ENCODE measurements at places on chromosomes 2 and 18. TPM values are rescaled to one million over a fixed set of nuclear protein-coding genes. Genes with fewer than 3 reads are reported as not detected.

DNAH6 gene
- total RNA-seq = 0.42 TPM

CCDC68 gene
- 8.3 TPM for total RNA-seq

OTOS gene
- not detected for total RNA-seq

DSG4 gene
- not detected for total RNA-seq

DNA sequence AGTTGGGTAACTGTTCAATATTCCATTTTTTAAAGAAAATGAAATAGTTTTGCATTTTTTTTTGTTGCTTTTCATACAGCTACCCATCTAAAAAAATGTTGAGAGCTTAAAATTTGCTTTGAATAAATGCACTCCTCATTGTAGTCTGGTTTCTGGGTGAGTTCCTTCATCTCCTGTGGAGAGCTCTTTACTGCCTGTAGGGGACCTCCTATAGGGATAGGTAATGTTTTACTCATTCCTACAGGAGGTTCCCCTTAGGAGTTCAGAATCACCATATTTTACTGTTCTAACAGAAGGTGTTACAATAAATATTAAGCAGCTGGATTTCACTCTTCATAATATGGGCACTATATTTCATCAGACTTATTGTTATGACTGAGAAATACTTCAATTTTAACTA, 947.3 kb upstream of the CRIM1 start:
- no peak for DNase-seq

EMILIN2 gene
- total RNA-seq = 23.0 TPM

DNA sequence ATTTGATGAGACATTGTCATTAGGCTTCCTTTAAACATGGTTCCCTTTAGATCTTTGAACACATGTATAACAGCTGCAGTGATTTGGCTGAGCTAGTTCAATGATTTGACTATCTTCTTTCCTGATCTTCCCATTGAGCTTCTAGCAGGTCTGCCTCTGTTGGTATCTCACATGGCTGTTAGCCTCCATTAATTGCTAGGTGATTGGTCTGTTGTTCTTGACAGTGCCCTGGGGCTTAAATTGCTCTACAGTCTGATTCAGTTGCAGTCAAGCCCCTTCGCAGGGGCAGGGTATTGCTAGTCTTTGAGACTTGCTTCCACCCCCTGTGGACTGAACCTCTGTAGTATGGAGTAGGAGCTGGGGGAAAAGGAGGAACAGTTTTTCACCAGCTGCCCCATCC, 24.1 kb downstream of the SKA1 start:
- DNase-seq = no peak

TCF4 gene
- 108 TPM for total RNA-seq

RFTN2 gene
- 22.2 TPM for total RNA-seq

DNA sequence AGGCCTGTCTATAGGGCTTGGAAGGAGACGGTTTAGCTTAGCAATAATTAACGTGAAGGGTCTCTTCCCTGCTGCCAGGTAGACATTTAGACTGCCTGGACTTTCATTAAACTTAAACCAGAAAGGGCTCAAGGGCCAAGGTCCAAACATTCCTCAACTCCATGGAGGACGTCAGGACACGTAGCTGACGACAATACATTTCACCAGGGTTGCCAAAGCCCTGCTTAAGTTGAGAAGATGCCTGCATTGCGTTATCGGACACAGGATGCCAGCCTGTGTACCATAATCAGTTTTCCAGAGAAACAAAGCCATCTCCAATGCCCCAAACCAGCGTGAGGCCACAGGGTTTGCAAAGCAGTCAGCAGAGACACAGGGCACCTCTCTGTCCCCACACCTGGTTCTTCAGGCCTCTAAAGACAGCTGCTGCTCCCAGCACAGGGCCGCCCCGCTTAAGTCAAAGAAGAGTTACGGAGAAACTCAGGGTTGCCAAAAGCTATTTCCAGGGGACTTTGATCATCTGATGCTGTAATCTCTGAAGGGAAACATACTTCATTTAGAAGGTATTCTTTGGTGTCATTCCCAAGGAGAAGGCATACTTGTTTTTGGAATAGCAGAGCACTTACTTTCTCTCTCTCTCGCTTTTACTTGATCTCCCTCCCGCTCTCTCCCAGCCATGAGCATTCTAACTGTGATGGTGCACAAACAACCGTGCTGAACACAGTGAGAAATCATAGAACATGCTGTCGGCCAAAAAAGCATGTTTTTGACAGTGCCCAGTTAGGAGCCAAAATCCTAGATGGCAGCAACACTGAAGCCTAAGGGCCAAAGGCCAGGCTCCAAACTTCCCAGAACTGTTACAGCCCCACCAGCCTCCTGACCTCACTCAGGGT, 46.0 kb downstream of the TTC32 start:
- no peak for DNase-seq

AKAIN1 gene
- total RNA-seq = not detected

GRCh38 chr18:51953521-51953920, 386.5 kb upstream of the DCC start:
- no peak for DNase-seq

DNA sequence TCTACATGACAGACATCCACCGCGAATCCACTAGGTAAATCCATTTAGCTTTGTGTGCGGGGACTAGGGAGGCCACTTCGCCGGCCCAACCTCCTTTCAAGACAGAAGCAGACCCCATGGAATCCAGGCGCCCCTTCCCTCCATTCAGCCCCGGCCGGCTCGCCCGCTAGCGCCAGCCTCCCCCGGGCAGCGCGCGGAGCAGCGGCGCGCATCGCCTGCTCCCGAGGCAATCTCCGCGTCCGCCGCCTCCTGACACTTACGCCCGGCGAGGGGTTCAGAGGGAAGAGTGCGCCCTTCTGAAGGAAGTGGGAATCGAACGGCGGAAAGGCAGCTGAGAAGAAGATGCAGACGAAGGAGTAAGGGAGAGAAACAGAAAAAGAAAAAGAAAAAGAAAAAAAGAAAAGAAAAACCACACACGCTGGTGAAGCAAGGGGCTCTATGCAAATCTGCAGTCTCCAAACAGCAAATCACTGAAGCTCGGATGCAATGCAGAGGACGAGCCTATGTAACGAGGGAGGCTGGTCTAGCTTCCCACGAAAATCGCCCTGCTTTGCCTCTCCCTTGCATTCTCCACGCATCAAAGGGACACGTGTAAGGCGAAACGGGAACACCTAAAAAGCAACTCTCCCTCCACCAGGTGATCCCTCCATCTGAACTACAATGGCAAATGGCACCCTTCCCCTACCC, 684.4 kb downstream of the NRXN1 start:
- no peak for DNase-seq

DNA sequence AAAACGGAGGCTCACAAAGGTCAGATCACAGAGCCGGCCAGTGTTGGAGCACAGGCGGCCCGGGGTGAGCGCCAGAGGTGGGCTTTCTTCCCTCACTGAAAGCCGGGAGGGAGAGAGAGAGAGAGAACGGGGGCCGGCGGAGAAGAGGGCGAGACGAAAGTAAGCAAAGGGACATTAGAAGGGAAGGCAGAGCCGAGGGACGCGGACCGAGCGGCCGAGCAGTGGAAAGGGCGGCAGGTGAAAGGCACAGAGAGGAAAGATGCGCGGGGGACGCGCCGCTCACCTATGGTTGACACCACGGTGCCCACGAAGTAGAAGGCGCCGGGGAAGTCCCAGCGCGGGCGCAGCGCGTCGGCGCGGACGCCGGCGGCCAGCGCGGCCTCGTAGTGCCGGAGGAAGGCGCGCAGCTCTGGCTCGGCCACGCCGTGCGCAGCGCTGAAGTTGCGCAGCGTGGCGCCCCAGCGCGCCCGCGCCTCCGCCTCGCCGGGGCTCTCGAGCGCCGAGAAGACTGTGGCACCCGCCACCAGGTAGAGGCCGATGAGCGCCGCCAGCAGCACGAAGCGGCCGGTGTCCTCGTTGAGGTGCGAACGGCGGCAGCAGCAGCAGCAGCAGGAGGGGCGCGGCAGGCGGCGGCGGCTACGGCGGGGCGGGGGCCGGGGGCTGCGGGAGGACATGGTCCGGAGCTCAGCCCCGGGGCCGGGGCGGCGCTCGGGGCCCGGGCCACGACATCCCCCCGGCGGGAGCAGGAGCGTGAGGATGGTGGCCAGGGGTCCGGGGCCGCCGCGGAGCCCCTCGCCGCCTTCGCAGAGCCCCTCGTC, 166.9 kb downstream of the MSH2 start:
- DNase-seq = no peak

DNA sequence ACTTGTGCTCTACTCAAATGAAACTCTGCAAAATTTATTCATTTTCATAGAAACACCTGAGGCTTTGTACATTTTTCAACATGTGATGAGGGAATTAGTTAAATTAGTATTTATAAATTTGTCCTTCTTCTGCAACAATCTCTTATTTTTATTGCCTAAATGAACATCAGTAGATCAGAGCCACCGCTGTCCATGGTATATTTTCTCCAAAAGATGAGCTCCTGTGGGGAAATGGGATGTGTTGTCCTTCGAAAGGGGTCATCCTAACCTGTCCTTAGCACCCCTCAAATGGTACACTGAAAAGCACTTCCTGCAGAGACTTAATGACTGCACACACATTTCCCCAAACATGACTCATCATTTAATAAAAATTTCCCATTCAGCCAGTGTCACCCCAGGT, 714.6 kb downstream of the MBD2 start:
- DNase-seq = no peak
